Spleen (tissue), 13 donors: ENCODE measurements at places on chromosomes 2 and 18. TPM values are rescaled to one million over a fixed set of nuclear protein-coding genes. Genes with fewer than 3 reads are reported as not detected.
A peak's percentile ranks its signal among the peaks of the same experiment; 100 is the strongest.

Gene TNFRSF11A
- polyA plus RNA-seq: 0.29 TPM

Gene EFHD1
- polyA plus RNA-seq: 13.6 TPM

Gene SPTBN1
- 32.7 TPM for polyA plus RNA-seq

DNA sequence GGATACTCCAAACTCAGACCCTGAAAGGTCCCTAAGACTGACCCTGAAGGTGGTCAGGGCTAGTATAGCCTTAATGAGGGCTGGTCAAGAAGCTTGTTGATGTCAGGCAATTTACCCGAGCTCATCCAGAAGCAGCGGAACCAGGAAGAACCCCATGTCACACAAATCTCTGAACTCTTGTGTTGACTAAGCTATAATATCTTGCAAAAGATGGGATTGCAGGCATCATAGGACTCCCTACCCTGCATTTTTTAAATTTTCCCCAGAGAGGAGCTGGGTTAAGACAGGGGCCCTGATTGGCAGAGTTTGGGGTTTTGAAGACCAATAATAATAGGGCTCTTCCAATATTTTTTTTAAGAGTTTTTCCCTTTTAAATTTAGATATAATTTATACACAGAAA, 2.0 kb upstream of the PLEKHB2 start:
- no peak for DNase-seq
- H3K36me3 ChIP-seq: no peaks in the 10 kb centered on the region
- no peak overlapping the region for H3K4me3 ChIP-seq
- no peaks in the 10 kb centered on the region for H3K27me3 ChIP-seq

GRCh38 chr18:33781429-33781828, 203.4 kb downstream of the ASXL3 start:
- no peaks in the 10 kb centered on the region for H3K27me3 ChIP-seq
- H3K27ac ChIP-seq: no peak overlapping the region
- H3K4me1 ChIP-seq: no peaks in the 10 kb centered on the region

- H3K4me1 ChIP-seq: no peaks in the 10 kb centered on the region
- H3K36me3 ChIP-seq: peaks cover 14% of the 10 kb centered on the region
- DNase-seq: no peak
Measured at GRCh38 chr2:69464575-69464974, 27.3 kb upstream of the NFU1 start.

DNA sequence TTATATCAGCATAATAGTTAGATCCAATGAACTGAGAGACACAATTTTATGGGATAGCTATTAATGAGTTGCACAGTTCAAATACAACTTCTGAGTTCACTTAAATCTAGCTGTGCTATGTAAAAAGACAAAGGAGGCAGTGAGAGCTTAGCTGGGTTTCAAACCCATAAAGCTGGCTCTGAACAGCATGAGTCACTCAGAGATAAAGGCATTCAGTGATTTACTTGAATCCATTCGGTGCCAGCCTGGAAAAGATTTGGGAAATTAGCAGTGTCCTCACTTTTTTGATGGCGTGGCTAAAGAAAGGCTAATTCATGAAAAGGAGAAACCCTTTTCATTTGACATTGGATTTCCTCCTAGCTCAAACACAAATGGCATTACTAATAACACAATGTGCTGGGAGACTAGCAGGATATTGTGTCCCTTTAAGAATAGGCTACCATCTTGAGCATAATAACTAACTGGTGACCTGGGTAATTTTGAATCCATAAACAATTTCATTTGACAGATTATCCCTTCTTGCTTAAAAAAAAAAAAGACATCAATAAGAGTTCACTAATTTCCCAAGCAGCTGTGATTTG, 98.4 kb upstream of the NEUROD1 start:
- H3K36me3 ChIP-seq: no peaks in the 10 kb centered on the region
- no peaks in the 10 kb centered on the region for H3K4me1 ChIP-seq
- no peaks in the 10 kb centered on the region for H3K27me3 ChIP-seq
- DNase-seq: no peak
- no peak overlapping the region for H3K27ac ChIP-seq

GRCh38 chr2:65728477-65729180, 296.2 kb upstream of the SPRED2 start:
- DNase-seq: no peak
- H3K4me3 ChIP-seq: no peak overlapping the region
- H3K36me3 ChIP-seq: no peaks in the 10 kb centered on the region
- H3K4me1 ChIP-seq: no peaks in the 10 kb centered on the region
- H3K27ac ChIP-seq: no peak overlapping the region

- DNase-seq: no peak
- H3K27me3 ChIP-seq: no peaks in the 10 kb centered on the region
- H3K27ac ChIP-seq: no peak overlapping the region
- no peaks in the 10 kb centered on the region for H3K36me3 ChIP-seq
- no peak overlapping the region for H3K4me3 ChIP-seq
- H3K4me1 ChIP-seq: no peaks in the 10 kb centered on the region
Measured at GRCh38 chr18:22428672-22429071, 11.0 kb upstream of the CTAGE1 start.

DNA sequence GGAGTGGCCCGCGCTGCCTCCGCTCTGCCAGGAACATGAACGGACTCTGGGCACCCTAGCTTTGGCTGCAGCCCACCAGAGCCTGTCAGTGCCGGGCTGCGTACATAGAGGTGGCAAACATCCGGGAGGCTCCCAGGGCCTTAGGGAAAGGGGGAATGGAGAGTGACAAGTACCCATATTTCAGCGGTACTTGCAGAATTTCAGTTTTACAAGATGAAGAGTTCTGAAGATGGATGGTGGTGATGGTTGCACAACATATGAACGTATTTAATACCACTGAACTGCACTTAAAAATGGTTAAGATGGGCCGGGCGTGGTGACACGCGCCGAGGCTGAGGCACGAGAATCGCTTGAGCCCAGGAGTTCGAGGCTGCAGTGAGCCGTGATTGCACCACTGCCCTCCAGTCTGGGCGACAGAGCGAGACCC, 873 bp downstream of the MTHFD2 start:
- no peaks in the 10 kb centered on the region for H3K36me3 ChIP-seq
- H3K27me3 ChIP-seq: no peaks in the 10 kb centered on the region
- no peak for DNase-seq
- peak overlapping the region; percentile 97 for H3K27ac ChIP-seq
- H3K4me1 ChIP-seq: peaks cover 31% of the 10 kb centered on the region

DNA sequence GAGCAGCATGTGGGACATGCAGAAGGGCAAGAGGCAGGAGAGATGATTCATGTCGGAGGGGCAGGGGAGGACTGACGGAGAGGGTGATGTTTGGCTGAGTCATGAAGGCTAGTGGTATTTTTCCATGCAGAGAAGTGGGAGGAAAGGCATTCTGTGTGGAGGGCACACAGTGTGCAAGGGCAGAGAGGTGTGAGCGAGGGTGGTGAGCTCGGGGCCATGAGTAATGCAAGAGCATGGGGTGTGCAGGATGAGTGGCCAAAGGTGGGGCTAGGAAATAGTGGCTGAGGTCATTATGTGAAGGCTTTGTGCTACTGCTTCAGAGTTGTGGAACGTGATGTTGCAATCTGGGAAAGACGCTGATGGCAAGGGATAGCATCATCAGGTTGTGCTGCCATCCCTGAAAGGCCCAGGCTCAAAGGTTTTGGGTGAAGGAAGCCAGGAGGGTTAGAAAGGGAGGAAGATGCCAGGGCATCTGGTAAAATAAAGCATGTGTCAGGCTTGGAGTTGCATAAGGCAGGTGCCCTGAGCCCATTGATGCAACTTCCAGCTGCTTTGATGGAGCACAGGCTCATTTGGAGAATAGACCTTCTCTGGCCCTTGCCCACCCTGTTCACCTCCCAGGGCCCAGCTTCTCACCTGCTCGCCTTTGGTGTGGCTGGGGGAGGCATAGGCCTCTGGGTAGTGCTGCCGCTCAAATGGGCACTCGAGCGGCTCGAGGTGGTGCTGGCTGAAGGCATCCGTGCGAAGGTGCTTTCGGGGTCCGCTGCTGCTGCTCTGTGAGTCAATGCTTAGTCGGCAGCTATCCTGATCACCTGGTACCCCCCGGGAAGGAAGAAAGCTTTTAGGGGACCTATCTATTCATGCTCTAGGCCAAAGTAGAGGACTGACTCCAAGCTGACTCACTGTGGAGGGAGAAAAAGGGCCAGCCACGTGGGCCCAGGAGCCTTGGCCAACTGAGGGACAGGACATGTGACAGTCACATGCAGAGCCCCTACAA, 37.5 kb downstream of the PAX8 start:
- H3K4me3 ChIP-seq: no peak overlapping the region
- H3K27ac ChIP-seq: no peak overlapping the region
- no peak for DNase-seq

DNA sequence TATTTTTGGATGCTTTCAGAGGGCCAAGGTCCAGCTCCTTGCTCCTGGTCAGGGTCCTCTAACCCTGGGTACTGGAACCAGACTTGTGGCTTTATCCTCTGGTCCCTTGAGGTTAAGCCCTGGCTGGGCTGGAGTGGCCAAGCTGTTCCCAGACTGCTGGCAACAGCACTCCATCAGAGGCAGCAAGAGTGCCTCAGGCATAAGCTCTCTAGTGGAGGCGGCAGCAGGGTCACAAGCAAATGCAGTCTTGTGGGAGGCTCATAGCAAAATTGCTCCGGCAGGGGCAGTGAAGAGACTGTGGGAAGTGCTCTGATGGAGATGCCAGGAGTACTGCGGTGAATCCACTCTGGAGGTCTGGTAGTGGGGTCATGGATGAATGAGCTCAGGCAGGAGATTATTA, 128.9 kb upstream of the OTOS start:
- H3K36me3 ChIP-seq: no peaks in the 10 kb centered on the region
- no peaks in the 10 kb centered on the region for H3K4me1 ChIP-seq
- H3K27ac ChIP-seq: no peak overlapping the region
- no peak overlapping the region for H3K4me3 ChIP-seq

DNA sequence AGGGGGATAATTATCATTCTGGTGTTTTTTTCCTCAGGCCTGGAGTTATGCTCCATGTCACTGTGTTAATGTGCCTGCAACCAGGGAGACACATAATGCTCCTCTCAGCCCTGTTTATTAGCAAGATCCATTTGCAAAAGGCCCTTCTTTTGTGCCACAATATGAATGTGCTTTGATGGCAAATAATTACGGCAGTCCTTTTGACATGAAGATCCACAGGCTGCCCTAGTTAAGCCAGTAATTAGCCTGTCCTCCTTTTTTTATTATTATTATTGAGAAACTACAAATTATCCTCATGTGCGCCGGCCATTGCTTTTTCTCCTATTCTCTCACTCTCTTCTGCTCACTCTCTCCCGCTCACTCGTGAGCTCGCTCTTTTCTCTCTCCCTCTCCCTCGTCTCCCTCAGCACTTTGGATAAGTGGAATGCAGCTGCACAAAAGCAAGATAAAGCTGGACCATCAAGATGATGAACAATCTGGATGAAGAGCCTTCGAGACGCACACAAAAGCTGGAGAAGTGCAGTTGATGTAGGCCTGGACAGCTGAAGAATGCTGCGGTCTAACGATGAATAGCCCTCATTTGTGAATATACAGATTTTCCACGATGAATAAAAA, 762.3 kb downstream of the BCL11A start:
- no peak overlapping the region for H3K27ac ChIP-seq
- no peaks in the 10 kb centered on the region for H3K36me3 ChIP-seq
- no peak for DNase-seq
- H3K4me1 ChIP-seq: no peaks in the 10 kb centered on the region
